ENCODE measurements at places on chromosomes 7 and 10. TPM values are rescaled to one million over a fixed set of nuclear protein-coding genes. Genes with fewer than 3 reads are reported as not detected.

The EPHA1 gene
- not detected for total RNA-seq

The POU6F2 gene
- not detected for total RNA-seq

The CLEC5A gene
- total RNA-seq = not detected

The UBN2 gene
- 4.8 TPM for total RNA-seq

The SH2B2 gene
- 2.9 TPM for total RNA-seq

The TMEM184A gene
- 0.39 TPM for total RNA-seq

The ZNF239 gene
- 6.3 TPM for total RNA-seq

The CELF2 gene
- 23.1 TPM for total RNA-seq

The ANKRD61 gene
- not detected for total RNA-seq

The RNF133 gene
- total RNA-seq = 0.37 TPM

The SFTPA2 gene
- total RNA-seq = not detected

The CFAP46 gene
- 0.39 TPM for total RNA-seq

The MUC12 gene
- not detected for total RNA-seq

The OR2A5 gene
- not detected for total RNA-seq

The CALML5 gene
- total RNA-seq = not detected

The CALCR gene
- not detected for total RNA-seq

The CDCA7L gene
- 50.8 TPM for total RNA-seq

The CHAT gene
- not detected for total RNA-seq

The ZNRF2 gene
- 4.0 TPM for total RNA-seq

The PNLIPRP3 gene
- total RNA-seq = 0.37 TPM

The INMT gene
- total RNA-seq = 7.0 TPM

The DNAH11 gene
- under 0.01 TPM for total RNA-seq

The MKRN1 gene
- 49.2 TPM for total RNA-seq

The PIK3AP1 gene
- not detected for total RNA-seq

The MEIG1 gene
- total RNA-seq = 0.73 TPM

The GPR85 gene
- total RNA-seq = 1.8 TPM

The RBM20 gene
- total RNA-seq = not detected

The CACNA2D1 gene
- 48.5 TPM for total RNA-seq

The ELFN1 gene
- 3.7 TPM for total RNA-seq

The TACC2 gene
- total RNA-seq = 3.7 TPM

The CALHM1 gene
- total RNA-seq = not detected

The SLC35G1 gene
- total RNA-seq = 4.7 TPM

Measured in subcutaneous preadipocyte (primary cell).